GM23248 (cell line): ENCODE measurements at places on chromosomes 11 and 22. TPM values are rescaled to one million over a fixed set of nuclear protein-coding genes. Genes with fewer than 3 reads are reported as not detected.

Gene LRRC74B
- total RNA-seq = under 0.01 TPM in 1 of 2 replicates, not detected in the other

Gene PDGFD
- 0.25 and 1.3 TPM in 2 replicates for total RNA-seq

Gene SOX6
- total RNA-seq = under 0.01 TPM in 1 of 2 replicates, not detected in the other

Gene C11orf52
- 2.1 and 3.5 TPM in 2 replicates for total RNA-seq

Gene MRGPRX2
- not detected in 2 replicates for total RNA-seq

Gene ZW10
- total RNA-seq = 19.7 and 21.6 TPM in 2 replicates

Gene PIH1D2
- 0.86 and 1.0 TPM in 2 replicates for total RNA-seq
